SJSA1 (cell line): ENCODE measurements at places on chromosomes 4 and X. TPM values are rescaled to one million over a fixed set of nuclear protein-coding genes. Genes with fewer than 3 reads are reported as not detected.

The FAM149A gene
- total RNA-seq = 0.42 TPM in 1 of 2 replicates, not detected in the other

The SLC38A5 gene
- total RNA-seq = 0.16 TPM in 1 of 2 replicates, not detected in the other

The TMEM35A gene
- not detected in 2 replicates for total RNA-seq

The COL25A1 gene
- 0.16 and 0.42 TPM in 2 replicates for total RNA-seq

The BEND4 gene
- total RNA-seq = not detected in 2 replicates

The UGT2A3 gene
- total RNA-seq = not detected in 2 replicates

The USP17L18 gene
- total RNA-seq = not detected in 2 replicates

The SHROOM3 gene
- 18.7 and 22.5 TPM in 2 replicates for total RNA-seq

The NPY2R gene
- not detected in 2 replicates for total RNA-seq

The CFAP47 gene
- total RNA-seq = not detected in 2 replicates

The CLDN24 gene
- not detected in 2 replicates for total RNA-seq

The DUX4 gene
- total RNA-seq = not detected in 2 replicates

- no peak overlapping the region for H3K27ac ChIP-seq
- no peaks in the 10 kb centered on the region for H3K27me3 ChIP-seq
- no peak overlapping the region for H3K4me3 ChIP-seq
- no peaks in the 10 kb centered on the region for H3K36me3 ChIP-seq
- no peaks in the 10 kb centered on the region for H3K4me1 ChIP-seq
Measured at GRCh38 chr4:177380730-177381287, 61.4 kb downstream of the AGA start.

- H3K27ac ChIP-seq = peak overlapping the region; percentile 63
- no peaks in the 10 kb centered on the region for H3K27me3 ChIP-seq
- H3K4me1 ChIP-seq = peaks cover 12% of the 10 kb centered on the region
- no peaks in the 10 kb centered on the region for H3K36me3 ChIP-seq
- peak; percentile 45 for DNase-seq
- H3K4me3 ChIP-seq = no peak overlapping the region
Measured at GRCh38 chrX:12447448-12448064, 309.3 kb downstream of the FRMPD4 start.

- no peak for DNase-seq
- H3K27ac ChIP-seq = no peak overlapping the region
- H3K36me3 ChIP-seq = no peaks in the 10 kb centered on the region
- H3K27me3 ChIP-seq = no peaks in the 10 kb centered on the region
Measured at GRCh38 chrX:87873347-87873941, 355.8 kb downstream of the KLHL4 start.

DNA sequence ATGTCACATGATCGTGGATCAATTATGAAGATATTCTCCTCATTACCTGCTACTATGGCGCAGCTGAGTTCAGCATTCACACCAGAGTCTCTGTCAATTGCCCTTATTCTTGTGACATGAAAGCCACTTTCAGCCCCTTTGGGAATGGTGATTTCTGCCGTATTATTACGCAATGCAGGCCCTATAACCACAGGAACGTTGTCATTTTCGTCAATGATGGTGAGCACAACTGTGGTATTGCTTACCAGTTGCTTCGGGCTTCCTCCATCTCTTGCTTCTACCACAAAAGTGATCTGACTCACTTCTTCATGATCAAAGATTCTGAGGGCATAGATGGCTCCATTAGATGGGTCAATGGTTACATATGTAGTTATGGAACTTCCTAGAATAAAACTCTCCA lies 2.1 kb downstream of the PCDH18 start:
- no peaks in the 10 kb centered on the region for H3K27me3 ChIP-seq
- no peak overlapping the region for H3K4me3 ChIP-seq
- DNase-seq = no peak
- H3K36me3 ChIP-seq = peaks cover 34% of the 10 kb centered on the region
- H3K4me1 ChIP-seq = peaks cover 27% of the 10 kb centered on the region

- no peaks in the 10 kb centered on the region for H3K36me3 ChIP-seq
- DNase-seq = no peak
- no peaks in the 10 kb centered on the region for H3K4me1 ChIP-seq
- no peaks in the 10 kb centered on the region for H3K27me3 ChIP-seq
Measured at GRCh38 chr4:92120810-92121498, 182.8 kb upstream of the GRID2 start.

DNA sequence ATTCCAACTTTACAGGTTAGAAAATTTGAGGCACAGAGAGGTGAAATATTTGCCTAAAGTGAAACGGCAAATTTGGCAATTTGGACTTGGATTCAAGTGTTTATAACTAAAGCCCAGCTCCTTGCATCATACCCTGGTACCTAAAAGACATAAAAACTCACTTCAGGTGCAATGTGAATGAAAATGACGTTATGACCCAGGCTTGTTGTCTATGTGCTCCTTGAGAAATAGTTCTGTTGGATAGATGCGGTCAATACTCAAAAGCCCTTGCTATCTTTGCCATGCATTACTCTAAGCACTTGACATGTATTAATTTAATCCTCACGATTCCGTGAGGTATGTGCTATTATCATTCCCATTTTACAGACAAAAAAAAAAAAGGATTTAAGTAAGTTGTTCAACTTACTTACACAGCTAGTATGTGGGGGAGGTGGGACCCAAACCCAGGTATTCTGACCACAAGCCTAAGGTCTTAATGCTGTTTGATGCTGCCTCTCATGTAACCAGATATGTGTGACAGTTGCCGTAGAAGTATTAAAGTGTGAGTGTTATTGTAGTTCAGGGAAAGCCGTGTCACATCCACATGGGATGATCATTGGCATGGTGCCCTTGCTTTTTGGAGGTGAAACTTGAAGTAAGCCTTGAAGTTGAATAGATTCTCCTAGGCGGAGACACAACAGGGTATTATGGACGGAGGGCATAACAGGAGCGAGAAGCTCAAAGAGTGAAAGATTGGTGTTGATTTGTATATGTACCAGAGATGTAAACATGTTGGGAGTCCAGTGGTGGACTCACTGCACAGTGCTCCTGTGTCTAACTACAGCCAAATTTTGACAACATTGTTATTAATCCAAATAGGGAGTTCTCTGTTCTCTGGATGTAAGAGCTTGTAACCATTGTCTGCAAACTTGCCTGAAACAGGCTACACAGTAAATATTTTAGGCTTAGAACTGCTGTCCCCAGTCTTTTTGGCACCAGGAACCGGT lies 3.1 kb downstream of the SCML1 start:
- H3K4me1 ChIP-seq = peaks cover 8% of the 10 kb centered on the region
- no peaks in the 10 kb centered on the region for H3K27me3 ChIP-seq
- no peak overlapping the region for H3K27ac ChIP-seq
- H3K36me3 ChIP-seq = no peaks in the 10 kb centered on the region
- no peak overlapping the region for H3K4me3 ChIP-seq

- no peak for DNase-seq
- H3K4me3 ChIP-seq = no peak overlapping the region
- no peaks in the 10 kb centered on the region for H3K27me3 ChIP-seq
Measured at GRCh38 chrX:115503099-115503498, 57.9 kb upstream of the PLS3 start.

DNA sequence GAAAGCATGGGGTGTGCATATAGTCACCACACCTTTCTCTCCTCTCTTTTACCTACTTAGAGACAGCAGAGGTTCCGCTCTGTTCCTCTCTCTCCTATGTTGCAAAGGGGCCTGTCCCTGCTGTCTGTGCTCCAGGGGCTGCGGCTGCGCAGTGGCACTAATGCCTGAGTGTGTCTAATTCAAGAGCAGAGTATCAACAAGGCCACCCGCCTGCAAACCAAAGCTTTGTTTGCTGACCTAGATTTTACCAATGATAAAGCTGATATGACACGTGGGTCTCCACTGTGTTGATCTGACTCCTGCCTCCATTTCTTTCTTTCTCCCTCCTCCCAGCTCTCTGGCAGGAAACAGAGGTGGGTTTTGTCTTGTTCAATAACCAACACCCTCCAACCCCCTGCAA lies 74.9 kb downstream of the NSG1 start:
- H3K27me3 ChIP-seq = no peaks in the 10 kb centered on the region
- H3K27ac ChIP-seq = no peak overlapping the region
- H3K4me1 ChIP-seq = peaks cover 14% of the 10 kb centered on the region
- DNase-seq = no peak
- H3K36me3 ChIP-seq = peaks cover 35% of the 10 kb centered on the region

GRCh38 chr4:2066571-2067445 lies 7.7 kb downstream of the NAT8L start:
- no peaks in the 10 kb centered on the region for H3K36me3 ChIP-seq
- DNase-seq = no peak
- no peak overlapping the region for H3K27ac ChIP-seq

DNA sequence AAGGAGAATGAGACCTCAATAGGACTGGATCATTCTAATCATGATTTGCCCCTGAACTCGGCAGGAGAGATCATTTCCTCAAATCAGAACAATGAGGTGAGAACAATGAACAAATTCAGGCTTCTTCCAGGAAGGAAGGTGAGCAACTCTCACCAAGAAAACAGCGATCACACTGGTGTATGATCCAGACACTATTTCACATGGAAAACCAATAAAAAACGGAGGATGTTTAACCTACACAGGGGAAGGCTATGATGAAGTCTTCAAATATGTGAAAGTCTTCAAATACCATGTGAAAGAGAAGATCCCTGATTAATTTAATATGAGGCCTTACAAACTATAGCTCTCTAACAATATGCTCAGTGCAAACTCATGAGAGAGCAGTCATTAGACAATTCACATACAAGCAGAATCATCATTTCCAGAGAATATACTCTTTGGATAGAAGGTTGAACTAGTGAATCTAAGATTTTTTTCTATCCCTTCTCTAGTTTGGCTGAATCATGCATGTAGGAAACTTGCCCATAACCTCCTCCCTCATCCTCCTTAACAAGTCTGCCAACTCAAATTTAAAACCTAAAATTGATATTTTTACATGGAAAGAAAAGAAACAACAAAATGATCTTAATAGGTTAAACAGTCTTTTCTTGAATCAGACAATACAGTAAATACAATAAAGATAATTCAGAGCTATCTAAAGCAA lies 122.5 kb downstream of the ADAMTS3 start:
- no peaks in the 10 kb centered on the region for H3K4me1 ChIP-seq
- no peaks in the 10 kb centered on the region for H3K36me3 ChIP-seq
- H3K4me3 ChIP-seq = no peak overlapping the region
- H3K27ac ChIP-seq = no peak overlapping the region
- no peak for DNase-seq
- H3K27me3 ChIP-seq = no peaks in the 10 kb centered on the region

DNA sequence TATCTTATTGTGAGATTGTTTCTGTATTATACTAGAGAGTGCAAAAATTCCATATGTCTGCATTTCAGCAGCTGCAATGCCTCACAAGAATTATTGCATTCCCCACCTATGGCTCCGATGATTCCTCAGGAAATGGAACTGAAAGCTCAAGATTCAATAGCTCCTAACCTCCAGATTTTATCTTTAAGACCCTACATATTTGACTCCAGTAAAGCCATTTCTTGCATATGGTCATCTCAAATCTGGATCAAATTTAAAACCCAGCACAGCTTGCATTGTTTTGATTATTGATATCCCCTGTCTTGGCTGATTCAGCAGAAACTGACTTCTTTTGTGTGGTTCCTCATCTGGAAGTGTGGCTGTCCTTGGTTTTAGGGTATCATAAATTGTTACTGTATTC lies 142.6 kb downstream of the CORIN start:
- H3K4me3 ChIP-seq = no peak overlapping the region
- no peak for DNase-seq
- H3K36me3 ChIP-seq = no peaks in the 10 kb centered on the region

- no peaks in the 10 kb centered on the region for H3K36me3 ChIP-seq
- no peak overlapping the region for H3K4me3 ChIP-seq
- no peaks in the 10 kb centered on the region for H3K4me1 ChIP-seq
- no peaks in the 10 kb centered on the region for H3K27me3 ChIP-seq
- no peak overlapping the region for H3K27ac ChIP-seq
Measured at GRCh38 chr4:141347684-141348083, 127.0 kb downstream of the ZNF330 start.

- no peak for DNase-seq
- H3K4me1 ChIP-seq = no peaks in the 10 kb centered on the region
- no peaks in the 10 kb centered on the region for H3K36me3 ChIP-seq
- H3K27ac ChIP-seq = no peak overlapping the region
- H3K27me3 ChIP-seq = no peaks in the 10 kb centered on the region
- H3K4me3 ChIP-seq = no peak overlapping the region
Measured at GRCh38 chrX:69388526-69388925, 115.6 kb upstream of the NALF2 start.

DNA sequence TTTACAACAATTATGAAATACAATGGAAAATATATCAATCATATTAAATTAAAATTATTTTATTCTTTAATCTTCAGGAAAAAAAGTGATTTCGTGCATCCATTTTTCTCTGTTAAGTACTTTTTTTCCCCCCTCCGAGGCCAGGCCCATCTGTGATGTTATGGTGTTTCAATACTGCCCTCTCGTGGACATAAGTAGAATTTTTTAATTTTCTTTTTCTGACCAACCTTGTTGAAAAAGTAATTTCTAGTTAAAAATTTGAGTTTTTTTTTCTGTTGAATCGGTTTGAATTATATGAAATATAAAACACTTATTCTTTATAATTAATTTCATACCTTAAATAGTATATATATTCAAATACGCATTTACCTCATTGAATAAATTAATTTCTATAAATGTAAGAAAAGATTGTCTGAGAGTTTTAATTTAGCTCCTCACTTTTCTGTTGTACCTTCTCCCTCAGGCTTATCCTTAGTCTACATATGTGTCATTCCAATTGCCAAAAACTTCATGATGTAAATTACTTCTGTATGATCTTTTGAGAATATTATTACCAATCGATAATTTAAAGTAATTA lies 175.8 kb upstream of the TECRL start:
- no peaks in the 10 kb centered on the region for H3K4me1 ChIP-seq
- no peak overlapping the region for H3K27ac ChIP-seq
- no peak overlapping the region for H3K4me3 ChIP-seq
- H3K36me3 ChIP-seq = no peaks in the 10 kb centered on the region

DNA sequence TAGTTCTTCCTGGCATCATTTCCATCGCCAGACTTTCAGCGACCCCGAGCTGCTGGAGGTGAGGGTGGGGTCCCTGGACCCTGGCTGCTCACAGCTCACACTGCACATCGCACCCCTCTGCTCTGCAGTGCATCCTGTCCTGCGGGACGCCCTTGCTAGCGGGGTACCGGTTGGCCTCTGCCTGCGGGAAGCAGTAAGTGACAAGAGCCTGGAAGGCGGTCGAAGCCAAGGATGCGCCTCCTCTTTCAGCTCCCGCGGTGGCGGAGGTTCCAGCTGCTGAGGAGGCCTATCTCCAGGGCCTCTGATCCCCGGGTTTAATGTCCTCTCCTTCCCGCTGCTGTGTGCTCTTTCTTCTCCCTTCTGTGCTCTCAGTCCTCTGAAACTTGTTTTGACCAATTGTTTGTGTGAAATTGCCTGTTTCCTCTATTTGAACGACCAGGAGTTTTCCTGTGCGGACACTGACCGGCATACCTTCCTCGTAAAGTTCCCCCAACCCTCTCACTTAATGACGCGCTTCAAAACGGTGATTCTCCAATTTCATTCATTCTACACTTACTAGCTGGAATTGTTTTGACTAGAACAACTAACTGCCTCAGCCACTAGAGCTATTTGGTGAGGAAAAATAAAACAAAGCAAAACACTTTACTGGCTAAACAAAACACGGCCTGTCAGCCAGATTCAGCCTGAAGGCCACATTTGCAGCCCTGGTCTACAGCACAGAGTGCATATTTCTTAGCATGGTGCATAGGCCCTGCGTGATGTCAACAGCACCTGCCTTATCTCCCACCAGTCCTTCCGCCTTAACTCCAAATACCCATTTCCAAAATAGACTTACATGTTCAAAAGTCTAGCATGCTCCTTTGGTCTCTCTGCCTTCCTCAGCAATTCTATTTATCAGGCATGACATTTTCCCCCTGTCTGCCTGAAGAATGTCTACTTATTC lies 28.0 kb downstream of the MGAT4D start:
- no peak overlapping the region for H3K4me3 ChIP-seq
- DNase-seq = no peak
- H3K27me3 ChIP-seq = no peaks in the 10 kb centered on the region; the same call in 1 of the 2 replicates
- H3K4me1 ChIP-seq = no peaks in the 10 kb centered on the region

GRCh38 chrX:39203427-39203826 lies 402.2 kb downstream of the MID1IP1 start:
- H3K27ac ChIP-seq = no peak overlapping the region
- no peaks in the 10 kb centered on the region for H3K4me1 ChIP-seq
- H3K4me3 ChIP-seq = no peak overlapping the region
- no peaks in the 10 kb centered on the region for H3K27me3 ChIP-seq
